ENCODE measurements at places on chromosomes 1 and 21.

DNA sequence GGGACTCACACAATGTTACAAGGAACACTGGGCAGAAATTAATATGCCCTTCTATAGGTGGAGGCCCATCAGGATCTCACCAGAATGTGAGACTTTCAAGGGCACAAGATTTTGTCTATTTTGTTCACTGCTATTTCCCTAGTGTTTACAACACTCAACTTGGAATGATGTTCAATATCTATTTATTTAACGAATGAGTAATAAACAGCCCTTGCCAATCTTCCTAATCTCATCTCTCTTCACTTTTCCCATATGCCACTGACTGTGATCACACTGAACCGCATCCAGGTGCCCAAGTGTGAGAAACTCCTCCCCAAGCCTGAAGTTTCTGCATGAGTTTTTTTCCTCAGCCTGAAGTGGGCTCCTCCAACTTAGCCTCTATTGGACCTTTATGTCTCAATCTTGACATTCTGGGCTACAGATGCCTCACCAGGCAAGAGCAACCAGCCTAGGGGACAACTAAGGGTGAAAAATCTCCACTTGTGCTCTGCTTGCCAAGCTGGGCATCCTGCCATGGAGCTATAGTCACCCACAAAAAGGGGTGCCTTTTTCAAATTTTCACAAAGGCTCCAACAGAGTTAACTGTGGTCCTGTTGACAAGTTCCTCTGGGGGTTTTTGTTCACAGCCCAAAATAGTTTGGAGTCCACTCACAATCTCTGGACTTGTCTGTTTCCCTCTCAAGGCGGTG, 105.6 kb downstream of the PLPP3 start:
- no peak for DNase-seq

GRCh38 chr1:199460933-199461332, 566.6 kb upstream of the NR5A2 start:
- no peak for DNase-seq

DNA sequence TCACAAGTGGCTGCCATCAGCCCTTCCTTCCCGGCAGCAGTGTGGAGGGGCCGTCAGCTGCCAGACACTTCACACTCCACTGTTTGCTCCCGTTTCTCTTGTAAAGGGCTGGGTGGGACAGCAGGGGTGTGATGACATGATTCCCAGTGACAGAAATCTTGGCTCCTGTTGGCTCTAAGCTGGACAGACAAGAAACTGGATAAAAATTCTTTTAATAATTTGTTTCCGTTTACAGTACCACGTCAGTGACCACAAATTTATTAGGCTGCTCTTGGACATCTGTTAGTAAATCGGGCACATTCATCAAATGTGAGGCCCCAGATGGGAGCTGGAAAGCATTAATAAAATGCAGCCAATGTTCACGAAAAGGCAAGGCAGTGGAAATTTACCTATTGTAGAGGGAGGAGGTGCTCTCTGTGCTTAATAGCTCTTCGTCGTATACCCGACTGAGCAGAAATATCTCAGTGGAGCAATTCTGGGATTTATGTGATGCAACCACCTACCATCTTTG, 353.7 kb upstream of the GREM2 start:
- DNase-seq: no peak

GRCh38 chr1:212749821-212750535, 41.6 kb downstream of the NSL1 start:
- DNase-seq: no peak

DNA sequence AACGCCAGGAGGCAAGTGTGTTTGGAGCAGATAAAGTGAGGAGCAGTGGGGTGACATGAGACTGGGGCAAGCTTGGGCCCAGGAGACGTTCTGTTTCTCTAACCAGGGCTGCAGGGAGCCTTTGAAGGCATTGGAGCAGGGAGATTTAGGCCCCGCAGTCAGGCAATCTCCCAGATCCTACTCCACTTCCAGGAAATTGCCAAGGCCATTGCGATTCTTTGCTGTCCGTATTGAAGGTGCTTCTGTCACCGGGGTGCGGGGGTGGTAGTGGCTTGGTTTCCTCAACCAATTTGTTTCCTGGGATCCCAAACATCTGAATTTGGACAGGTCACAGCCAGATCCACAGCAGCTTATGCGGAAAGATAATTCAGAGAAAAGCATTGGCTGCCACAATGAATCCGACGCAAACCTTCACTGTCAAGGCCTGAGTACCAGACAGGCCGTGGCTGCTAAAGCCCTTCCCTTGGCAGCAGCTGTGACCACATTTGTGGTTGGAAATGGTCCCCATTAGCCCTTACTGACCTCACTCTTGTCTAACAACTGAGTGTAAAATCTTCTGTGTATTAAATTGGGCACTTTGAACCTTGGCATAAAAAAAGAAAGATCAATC, 385.6 kb downstream of the PTPRU start:
- no peak for DNase-seq

All from activated T-cell treated with anti-CD3 and anti-CD28 coated beads for 1 hour (primary cell).